ENCODE measurements at places on chromosomes 11 and 22.

DNA sequence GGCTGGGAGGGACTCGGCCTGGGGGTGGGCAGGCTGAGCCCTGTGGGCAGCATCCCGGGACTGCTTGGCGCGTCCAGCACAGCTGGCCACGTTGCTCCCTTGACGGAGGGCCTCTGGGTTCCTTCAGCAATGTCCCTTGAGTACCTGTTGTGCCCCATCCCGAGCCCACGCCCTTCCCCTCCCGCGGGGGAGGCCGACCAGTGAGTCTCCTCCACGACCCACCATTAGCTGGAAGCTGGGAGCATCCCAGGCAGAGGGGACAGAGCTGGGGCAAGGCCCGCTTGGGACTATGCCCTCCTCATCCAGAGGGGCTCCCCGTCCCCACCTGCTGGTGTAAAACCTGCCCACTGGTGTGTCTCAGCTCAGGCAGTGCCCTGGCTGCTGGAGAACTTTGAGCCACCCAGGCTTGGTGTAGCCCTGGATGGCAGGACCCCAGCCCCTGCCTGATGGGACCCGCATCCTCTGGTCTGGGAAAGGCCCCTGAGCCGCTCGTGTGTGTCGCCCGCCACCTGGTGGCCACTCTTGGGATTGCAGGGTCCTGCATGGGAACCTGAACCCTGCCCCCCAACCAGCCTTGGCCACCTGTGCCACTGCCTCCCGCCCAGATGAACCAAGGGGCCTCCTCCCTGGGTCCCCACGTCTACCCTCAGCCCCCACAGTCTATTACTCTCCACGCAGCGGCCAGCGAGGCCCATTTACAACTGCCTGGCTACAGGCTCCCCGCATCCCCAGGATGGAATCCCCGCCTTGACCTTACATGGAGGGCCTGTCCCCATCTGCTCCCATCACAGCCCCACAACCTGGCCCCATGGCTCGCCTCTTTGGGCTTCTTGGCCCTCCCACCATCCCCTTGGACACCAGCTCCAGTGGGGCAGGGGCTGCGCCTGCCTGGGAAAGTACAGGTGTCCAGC is 16.6 kb upstream of the ARHGAP8 start:
- DNase-seq: peak; percentile 81

- DNase-seq: peak; percentile 68
Observed at GRCh38 chr11:117096201-117096991, 1.8 kb downstream of the SIK3 start.

DNA sequence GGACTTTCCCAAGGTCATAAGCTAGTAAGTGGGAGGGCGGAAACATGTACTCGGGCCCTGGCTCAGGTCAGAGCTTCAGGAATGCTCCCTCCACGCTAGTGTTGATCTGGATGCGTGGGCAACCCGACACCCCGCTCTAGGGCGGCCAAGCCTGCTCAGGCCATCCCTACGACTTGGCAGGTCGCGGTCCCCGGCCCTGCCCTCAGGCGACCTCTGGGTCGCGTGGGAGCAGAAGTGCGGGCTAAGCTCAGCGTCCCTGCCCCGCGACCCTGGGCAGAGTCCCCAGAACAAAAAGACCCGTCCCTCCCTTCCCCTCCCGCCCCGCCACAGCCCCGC is 781 bp upstream of the TEF start:
- no peak for DNase-seq

DNA sequence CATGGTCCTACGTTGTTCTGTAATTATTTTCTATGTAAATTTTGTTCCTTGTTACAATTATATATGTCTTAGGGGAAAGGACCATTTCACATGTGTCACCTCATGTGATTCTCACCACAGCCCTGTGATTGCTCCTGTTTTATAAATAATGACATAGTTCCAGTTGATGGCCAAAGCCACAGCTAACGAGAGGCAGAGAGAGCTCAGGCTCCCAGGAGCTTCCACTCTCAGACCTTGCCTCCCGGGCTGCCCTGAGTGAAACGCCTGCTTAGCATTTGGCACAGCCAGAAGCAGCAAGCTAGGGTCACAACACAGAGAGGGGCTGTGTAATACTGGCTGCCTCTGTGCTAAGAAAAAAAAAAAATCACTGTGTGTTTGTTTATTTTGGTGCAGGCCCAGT is 5.9 kb downstream of the TMEM121B start:
- DNase-seq: no peak

- DNase-seq: no peak
Observed at GRCh38 chr11:100738701-100739270, 51.7 kb downstream of the ARHGAP42 start.

- peak; percentile 67 for DNase-seq
Observed at GRCh38 chr11:61683961-61684869, 4.0 kb downstream of the DAGLA start.

DNA sequence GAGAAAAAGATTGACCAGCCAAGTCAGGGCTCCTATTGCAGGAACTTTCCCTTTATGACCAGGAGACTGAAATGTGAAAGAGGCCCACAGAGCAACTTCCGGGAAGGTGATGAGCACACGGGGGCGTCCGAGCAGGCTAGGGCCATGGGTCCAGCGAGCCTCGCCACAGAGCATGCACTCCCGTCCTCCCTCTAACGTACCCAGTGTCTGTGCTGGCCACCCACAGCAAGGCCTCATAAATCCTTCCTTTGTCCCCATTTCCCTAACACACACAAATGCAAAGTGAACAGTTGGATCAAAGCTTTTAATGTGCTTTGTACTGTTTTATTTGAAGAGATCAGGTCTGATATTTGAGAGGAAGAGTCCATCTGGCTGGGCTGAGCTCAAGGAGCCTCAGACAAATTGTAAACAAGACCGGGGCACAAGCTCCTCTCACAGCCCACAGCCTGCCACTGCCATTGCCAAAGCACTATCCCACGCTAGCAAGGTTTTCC is 44.3 kb downstream of the BLID start:
- no peak for DNase-seq

GRCh38 chr11:127470306-127470884 is 469.8 kb upstream of the KIRREL3 start:
- no peak for DNase-seq

- peak; percentile 57 for DNase-seq
Observed at GRCh38 chr11:13486926-13487660, 8.7 kb downstream of the PTH start.

DNA sequence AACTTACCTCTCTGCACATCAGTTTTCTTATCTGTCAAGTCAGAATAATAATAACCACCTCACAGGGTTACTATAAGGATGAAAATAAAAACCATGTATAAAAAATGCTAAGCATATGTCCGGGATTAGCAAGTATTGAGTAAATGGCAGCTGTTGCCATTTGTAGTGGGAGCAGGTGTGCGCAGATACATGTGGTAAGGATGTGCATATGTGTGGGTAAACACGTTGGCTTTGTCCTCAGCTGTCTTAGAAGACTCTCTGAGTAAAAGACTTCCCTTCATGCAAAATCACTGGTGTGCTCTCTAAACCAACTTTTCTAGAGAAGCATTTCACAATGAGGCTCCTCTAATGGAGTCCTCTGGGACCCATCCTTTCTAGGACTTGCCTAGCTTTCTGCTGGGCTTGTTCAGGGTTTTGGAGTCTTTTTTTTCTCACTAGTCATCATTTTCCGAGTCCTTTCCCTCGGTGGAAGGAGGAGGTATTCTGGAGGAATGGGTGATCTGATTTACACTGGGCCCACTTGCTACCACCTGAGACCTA is 62.4 kb downstream of the NELL1 start:
- DNase-seq: no peak

DNA sequence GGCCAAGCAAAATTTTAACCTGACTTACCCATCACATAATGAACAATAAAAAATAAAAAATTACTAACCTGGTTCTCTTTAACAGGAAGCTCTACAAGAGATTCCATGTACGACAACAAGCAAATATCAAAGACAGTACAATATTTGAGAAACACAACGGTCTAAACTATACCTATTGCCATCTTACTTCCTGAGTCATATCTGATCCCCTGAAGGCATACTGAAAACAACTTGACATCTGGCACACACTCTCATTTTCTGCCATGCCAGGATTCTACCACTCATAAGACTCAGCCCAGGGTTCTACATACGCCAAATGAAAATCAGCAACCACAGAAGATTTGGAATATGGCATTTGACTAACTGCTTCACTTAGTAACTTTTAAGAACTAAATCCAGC is 13.8 kb downstream of the DENND5A start:
- no peak for DNase-seq

DNA sequence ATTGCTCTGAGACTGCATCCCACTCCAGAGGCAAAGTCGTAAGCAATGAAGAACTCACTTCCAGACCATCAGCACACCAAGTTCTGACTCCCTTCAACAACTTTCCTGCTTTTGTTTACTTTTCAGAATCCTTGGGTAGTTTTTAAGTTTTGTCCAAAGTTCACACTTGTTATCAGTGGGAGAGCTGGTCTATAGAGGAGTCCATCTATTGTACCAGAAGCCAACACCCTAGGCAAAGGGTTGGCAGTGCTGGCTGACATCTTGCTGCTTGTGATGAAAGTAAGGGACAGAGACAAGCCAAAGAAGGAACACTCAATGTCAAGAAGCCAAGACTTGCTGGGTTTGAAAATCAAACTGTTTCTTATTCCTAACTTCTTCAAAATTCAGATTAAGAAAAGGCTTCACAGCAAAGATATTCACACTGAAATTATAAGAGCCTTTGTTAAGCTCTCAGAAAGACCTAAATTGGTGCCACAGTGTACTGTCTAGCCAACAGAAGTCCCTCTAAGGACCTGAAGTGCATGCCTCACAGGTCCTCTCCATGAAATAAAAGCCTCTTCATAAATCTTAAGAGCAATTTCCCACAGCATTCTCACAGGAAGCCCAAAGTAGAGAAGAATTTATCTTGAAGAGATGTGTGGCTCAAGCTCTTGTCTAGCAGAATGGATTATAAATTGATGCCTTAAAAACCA is 21.5 kb upstream of the LINC01488 start:
- no peak for DNase-seq
